Ovary (tissue), 10 donors: ENCODE measurements at places on chromosomes 5 and 9.

GRCh38 chr5:181052672-181053487 is 12.8 kb downstream of the BTNL9 start:
- DNase-seq = no peak

DNA sequence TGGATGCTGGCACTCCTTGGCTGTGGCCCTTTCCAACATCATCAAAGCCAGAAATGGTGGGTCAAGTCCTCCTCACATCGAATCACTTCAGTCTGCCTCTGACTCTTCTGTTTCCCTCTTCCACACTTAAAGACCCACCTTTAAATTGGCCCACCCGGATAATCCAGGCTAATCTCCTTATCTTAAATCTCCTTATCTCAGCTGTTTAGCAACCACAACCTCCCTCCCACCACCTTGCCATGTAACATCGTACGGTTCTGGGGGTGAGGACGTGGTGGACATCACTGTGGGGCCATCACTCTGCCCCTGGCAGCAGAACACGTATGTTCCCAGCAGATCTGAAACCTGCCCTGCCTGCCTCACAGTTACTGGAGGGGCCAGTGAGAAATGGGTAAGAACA is 11.5 kb downstream of the IGFBPL1 start:
- no peak for DNase-seq

- no peak for DNase-seq
These were observed 518.3 kb downstream of the CTNND2 start for GRCh38 chr5:11385901-11386293.

GRCh38 chr5:151569132-151570046 is 21.7 kb downstream of the FAT2 start:
- no peak for DNase-seq
